Heart right ventricle (tissue), 16 donors: ENCODE measurements at places on chromosomes 11 and 22. TPM values are rescaled to one million over a fixed set of nuclear protein-coding genes. Genes with fewer than 3 reads are reported as not detected.

DNA sequence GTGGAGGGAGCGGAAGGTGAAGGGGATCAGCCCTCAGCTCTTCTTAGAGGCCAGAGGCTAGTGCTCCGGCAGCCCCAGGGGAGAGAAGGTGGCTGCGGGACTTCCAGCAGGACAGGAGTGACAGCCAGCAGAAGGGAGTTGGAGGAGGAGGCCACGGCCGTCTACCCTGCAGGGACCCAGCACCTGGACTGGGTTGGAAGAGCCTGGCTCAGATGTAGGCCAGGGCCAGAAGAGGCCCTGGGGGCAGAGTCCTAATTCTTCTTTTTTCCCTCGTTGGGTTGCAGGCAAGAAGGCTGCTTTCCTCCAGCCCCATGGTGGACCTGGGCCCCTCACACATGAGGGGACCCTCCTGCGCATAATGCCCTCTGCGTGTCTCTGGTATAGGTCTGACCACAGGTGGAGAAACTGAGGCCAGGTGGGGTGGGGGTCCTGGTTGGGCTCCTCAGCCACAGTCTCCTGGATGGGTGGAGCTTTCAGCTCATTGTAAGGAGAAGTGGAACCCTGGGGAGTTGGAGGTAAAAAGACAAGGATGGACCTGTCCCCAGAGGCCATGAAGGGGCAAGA lies 2.3 kb upstream of the MCAM start:
- no peak for DNase-seq

DNA sequence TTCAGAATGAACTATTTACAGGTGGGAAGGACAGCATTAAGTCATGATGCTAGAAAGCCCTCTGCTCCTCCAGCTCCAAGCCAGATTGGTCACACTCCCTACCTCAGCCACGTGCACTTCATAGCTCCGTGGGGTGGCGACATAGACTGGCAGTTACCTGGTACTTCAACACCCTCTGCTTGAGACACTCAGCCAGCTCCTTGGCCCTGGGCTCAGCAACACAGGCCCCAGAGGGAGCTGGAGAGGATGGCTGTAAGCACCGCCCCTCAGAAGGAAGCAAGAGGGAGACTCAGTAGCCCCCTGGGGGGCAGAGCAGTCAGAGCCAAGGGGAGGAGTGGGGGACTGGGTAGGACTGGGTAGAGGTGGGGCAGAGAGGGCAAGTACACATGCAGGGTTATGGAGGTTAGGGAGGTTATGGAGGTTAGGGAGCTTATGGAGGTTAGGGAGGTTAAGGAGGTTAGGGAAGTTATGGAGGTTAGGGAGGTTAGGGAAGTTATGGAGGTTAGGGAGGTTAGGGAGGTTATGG lies 102.1 kb upstream of the BID start:
- DNase-seq, result no peak

Gene OR51B4
- not detected for total RNA-seq

DNA sequence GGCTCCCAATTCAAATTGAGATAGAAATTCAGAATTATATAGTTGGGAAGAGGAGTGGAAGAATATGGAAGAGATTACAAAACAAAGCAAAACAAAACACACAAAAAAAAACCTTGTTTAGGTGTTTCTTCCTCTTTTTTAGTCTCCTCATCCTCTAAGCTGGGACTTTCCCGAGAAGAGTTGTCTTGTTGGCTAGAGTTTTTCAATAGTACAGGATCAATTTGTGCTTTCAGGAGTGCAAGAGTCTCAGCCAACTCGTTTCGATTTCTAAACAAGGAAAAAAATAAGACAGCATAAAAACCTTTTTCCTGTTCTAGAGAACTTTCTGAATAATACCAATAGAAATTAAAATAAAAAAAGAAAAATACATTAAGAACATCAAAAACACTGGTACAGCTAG lies 87.8 kb upstream of the CLNS1A start:
- DNase-seq, result no peak

DNA sequence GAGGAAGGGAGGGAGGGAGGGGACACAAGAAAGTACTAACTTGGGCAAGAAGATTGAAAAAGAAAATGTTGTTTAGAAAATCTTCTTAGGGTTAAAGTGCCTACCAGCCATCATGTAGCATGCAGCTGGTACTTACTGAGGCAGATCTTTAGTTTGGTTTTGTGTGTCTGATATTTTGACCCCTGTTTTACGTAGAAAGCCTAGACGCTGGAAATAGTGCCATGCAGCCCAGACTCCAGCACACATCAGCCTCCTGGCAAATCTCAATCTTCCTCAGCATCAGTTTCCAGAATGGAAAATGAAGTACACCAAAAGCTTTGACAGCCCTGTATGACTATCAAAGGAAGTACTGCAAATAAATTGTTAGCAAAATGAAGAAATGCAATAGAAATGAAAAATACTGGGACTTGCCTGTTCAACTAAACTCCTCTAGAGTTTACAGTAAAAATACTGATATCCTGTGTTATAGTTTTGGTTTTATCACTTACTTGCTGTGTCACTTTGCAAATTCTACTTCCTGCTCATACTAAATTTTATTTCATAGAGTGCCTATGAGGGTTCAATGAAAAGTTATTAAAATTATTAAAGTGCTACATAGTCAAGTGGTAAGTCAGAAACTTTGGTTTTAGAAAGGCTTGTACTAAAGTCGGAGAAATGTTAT lies 7.4 kb downstream of the USP28 start:
- DNase-seq, result no peak

- DNase-seq, result no peak
Measured at GRCh38 chr11:13862845-13863392, 99.6 kb upstream of the SPON1 start.

Gene MPEG1
- 7.9 TPM for total RNA-seq

- peak; percentile 7 for DNase-seq
Measured at GRCh38 chr11:29985248-29985647, 31.6 kb downstream of the KCNA4 start.

Gene PDXP
- 20.5 TPM for total RNA-seq

- no peak for DNase-seq
Measured at GRCh38 chr11:47797633-47798032, 30.5 kb upstream of the FNBP4 start.

GRCh38 chr11:116879800-116880625 lies 42.6 kb upstream of the APOA1 start:
- DNase-seq, result peak; percentile 48

Gene CCDC87
- total RNA-seq, result 0.40 TPM

Gene OR5A1
- not detected for total RNA-seq

- DNase-seq, result no peak
Measured at GRCh38 chr11:63840356-63841060, 1.6 kb downstream of the MARK2 start.
